ENCODE measurements at places on chromosomes 2 and 18.

DNA sequence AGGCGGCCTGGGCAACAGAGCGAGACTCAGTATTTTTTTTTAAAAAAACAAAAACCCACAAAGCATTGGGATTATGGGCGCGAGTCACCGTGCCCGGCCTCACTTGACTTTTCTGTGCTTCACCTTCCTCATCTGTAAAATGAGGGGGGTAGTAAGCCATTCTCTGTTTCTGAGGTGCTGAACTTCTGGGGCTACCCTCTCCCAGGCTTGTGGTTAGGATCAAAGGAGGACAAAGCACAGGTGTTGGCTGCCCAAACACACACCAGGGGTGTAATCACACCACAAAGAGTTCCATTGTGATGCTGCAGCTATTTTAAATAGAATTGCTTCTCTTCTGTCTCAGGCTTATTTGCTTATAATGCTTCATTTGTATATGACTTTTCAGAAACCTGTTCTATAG is 35.8 kb upstream of the INHBB start:
- DNase-seq, result no peak

GRCh38 chr2:134773335-134773734 is 54.5 kb upstream of the TMEM163 start:
- no peak for DNase-seq

- DNase-seq, result no peak
Observed at GRCh38 chr2:131394147-131394931, 30.4 kb upstream of the RAB6D start.

GRCh38 chr18:25230658-25231326 is 121.2 kb downstream of the ZNF521 start:
- DNase-seq, result no peak

GRCh38 chr18:49988733-49989132 is 175.4 kb upstream of the ACAA2 start:
- DNase-seq, result peak; percentile 9

DNA sequence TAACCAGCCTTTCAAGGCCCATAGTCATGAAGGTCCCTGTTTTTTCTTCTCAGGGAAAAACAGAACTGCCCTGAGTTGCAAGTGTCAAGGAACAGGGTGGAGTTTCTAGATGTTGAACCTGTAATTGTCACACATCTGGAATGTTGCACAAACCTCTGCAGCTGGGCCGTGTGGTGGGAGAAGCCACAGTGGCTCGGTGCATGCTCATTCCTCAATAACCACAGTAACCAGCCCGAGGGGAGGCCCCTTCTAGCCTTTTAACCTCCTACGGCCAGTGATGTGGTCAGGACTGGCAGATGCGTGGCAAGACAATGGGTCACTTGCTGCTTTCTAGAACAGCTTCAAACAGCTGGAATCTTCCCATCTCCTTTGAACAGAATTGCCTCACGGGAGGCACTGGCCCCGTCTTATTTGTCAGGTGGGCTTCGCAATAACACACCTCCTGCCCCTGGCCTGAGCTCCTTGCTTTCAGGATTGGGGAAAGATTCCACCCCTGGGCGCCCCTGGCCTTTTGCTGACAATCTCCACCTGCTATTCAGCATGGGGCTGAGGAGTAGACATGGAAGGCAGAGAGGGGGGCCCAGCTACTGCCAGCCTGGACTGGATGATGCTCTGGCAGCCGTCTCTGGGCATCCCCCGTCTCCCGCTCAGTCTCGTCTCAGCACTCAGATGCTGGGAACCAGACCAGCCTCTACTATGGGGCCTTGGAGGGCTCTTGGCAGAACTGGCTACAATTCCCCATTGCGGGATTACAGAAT is 102.9 kb downstream of the KLHL29 start:
- DNase-seq, result no peak

DNA sequence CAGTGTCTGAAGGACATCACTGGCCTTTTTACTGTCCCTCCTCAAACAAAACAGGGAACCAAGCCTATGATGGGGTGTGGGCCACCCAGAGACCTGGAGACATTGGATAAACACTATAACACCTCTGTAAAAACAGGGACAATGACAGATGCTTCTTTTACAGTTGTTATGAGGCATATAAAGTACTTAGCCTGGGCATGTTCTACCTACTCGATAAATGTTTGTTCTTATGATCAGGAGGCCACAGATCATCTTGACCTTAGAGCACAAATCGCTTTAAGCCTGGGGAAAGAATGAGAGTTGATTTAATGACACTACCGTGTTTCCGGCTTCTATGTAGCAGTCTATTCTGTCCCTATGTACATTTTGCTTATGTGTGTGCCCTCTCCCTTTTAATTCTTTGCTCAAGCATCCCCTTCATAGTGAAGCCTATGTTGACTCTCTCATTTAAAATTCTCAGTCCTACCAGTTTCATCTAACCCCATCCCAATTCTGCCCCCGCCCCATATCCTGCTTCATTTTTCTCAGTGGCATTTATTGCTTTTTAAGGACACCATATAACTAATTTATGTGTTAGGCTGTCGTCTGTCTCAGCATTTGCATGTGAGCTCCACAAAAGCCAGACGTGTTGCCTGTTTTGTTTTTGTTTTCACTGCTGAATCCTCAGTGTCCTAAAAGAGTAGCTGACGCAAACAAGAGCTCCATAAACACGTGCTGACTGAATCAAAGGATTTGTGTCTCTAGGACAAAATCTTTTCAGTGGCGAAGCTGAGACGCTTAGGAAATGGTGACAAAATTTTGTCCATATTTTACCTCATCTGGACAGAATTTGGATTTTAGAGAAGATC is 182.3 kb upstream of the ST6GAL2 start:
- DNase-seq, result no peak

DNA sequence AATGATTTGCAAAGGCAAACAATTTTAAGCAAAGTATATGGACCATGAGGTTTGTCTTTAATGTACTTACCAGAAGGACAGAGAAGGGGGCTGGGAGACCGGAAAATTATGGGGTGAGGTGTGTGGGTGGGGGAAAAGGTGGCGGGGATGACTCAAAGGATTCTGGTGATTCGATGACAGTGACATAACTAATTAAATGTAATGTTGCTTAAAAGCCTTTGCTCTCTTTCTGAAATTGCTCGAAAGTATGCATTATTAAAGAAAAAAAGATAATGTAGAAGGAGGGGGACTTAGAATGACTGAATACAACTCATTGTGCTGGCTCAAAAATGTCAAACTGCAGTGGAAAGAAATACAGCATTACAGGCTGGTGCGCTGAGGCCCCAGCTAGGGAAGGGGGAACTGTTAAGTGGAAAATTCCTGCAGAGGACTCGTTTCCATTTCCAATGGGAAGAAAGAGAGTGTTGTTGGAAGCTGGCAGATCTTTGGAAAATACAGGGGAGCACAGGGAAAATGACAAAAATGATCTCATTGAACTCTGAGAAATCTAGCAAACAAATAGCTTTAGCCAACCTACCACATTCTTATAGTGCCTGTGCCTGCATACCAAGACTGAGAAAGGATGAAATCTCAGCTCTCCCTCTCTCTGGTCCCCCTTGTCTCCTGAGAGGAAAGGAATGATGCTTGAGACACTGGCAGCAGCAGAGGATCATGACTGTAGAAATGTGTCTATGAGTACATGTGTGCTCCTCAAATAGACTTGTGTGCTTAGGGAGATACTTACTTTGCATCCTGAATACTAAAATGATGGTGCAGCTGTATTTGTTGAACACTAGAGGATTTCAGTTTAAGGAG is 632.4 kb downstream of the NYAP2 start:
- DNase-seq, result no peak

GRCh38 chr2:231190531-231191197 is 7.8 kb upstream of the ARMC9 start:
- DNase-seq, result no peak

DNA sequence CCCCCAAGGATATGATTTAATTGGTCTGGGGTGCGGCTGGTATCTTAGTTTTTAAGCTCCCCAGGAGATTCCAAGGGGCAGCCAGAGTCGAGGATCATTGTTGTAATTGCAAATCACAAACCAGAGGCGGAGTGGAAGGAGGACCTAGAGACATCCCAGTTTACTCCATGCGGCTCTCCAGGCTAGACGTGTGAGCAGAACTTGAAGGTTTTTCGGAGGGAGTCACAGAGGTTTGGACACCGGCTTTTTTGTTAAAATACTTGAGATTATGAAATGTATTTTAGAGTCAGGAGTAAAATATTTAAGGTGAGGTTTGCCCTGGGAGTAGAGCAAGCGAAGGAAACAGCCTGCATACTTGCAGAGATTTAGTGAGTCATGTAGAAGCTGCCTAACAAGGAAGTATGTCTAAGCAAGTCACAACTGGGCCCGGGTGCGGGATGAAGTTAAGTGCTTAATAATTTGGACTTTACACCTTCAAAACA is 39.5 kb downstream of the TGOLN2 start:
- DNase-seq, result no peak

DNA sequence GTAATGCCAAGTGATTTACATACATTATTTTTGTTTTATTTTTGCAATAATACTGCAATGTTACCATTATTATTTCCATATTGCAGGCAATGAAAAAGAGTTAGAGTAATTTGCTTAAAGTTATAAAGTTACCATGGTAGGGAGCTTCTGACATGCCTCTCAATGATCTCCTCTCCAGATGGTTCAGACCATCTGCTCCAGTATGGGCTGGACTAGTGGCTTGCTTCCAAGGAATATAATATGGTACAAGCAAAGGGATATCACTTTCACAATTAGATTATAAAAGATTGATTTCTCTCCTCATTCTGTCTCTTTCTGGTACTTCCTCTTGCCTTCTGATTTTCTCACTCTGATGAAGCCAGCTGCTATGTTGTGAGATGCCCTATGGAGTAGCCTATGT is 245.4 kb downstream of the INSIG2 start:
- no peak for DNase-seq

GRCh38 chr18:46356278-46357033 is 252.3 kb downstream of the HAUS1 start:
- no peak for DNase-seq

- DNase-seq, result no peak
Observed at GRCh38 chr18:74284191-74284979, 7.4 kb downstream of the CYB5A start.

- no peak for DNase-seq
Observed at GRCh38 chr2:233413559-233414272, 59.4 kb downstream of the DGKD start.

- no peak for DNase-seq
Observed at GRCh38 chr2:61356958-61357350, 113.9 kb downstream of the USP34 start.

DNA sequence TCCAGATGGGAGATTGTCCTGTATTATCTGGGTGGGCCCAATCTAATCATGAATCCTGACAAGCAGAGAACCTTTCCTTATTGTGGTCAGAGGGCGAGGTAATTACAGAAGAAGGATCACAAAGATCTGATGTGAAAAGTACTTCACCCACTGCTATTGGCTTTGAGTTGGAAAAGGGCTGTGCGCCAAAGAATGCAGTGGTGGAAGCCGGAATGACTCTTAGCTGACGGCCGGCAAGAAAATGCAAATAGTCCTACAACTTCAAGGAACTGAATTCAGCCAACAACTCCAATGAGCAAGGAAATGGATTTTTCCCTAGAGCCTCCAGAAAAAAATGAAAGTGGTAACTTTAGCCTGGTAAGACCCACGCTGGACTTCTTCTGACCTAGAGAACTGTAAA is 67.3 kb downstream of the CTNNA2 start:
- peak; percentile 11 for DNase-seq

DNA sequence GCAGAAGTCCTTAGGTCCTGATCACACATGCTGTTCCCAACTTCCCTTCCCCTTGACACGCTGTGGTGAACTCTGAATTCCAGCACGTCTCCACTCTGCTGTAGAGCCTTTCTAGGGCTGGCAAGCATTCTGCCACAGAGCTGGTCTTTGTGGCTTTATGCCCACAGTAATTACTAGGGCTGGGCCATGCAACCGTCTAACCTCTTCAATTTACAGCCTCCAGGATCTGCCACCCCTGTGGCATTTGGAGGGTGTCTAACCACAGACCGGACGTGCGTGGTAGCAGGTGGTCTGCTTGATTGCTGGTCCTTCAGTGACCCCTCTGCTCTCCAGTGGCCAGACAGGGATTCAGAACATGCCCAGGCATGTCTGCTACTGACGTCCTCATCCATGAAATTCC is 43.1 kb upstream of the TGFA start:
- no peak for DNase-seq

GRCh38 chr2:219495531-219496122 is 3.1 kb upstream of the GMPPA start:
- DNase-seq, result no peak

DNA sequence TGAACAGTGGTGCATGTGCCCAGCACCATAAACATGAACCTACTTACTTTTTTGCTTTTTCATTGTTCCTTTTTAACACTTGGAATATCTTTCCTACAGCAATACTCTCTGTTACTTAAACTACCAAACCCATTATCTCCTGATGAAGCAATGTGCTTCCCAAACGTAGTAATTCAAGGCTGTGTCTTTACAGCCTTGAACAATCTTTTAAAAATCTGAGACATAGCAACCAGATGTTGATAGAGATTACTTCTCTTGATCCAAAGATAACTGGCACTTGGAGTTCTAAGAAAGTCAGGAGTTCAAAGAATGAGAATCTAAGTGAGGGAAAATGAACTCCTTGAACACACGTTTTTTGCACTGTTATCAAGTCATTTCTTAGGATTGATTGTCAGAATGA is 40.4 kb downstream of the ATP8B1 start:
- DNase-seq, result no peak

GRCh38 chr18:75010689-75011088 is 198.2 kb downstream of the PTGR3 start:
- DNase-seq, result no peak

GRCh38 chr2:239809391-239809790 is 215.8 kb downstream of the NDUFA10 start:
- DNase-seq, result no peak

- no peak for DNase-seq
Observed at GRCh38 chr2:53969285-53969967, 1.4 kb downstream of the PSME4 start.
